Activated CD8-positive, alpha-beta memory T cell treated with anti-CD3 and anti-CD28 coated beads for 4 hours (primary cell): ENCODE measurements at places on chromosomes 4 and X.

DNA sequence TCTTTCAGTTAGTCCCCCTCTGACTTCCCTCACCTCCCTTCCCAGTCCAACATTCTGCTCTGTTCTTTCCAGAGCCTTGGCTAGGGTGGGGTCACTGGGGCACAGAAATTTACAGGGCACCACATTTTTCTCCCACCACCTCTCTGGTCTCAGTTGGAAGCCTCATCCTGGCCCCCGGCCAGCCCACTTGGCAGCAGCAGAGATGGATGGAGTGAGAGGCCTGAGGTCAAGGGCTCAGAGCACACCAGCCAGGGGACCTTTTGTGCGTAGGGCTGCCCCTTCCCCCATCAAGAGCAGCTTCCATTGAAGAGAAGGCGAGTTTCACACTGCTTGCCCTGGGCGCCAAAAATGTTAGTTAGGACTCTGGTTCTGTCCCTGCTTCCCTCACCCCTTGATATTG, 230.9 kb downstream of the SOX3 start:
- no peak for DNase-seq

DNA sequence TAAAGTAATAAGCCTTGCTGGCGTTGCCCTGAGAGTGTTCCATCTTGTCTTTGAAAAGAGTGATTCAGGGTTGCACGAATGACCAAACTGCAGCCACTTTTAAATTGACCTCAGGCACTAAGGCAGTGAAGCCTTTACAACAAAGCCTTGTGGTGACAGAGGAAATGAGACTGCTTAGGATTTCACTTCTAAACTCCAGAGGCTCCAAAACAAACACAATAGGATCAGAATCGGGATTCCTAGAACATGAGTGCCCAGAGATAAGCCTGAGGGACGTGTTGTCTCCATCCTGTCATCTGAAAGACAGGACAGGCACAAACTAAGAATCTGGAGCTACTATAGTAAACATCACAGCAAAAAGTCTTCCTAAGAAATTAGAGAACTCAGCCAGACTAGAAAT, 405.2 kb downstream of the PPARGC1A start:
- DNase-seq, result no peak

DNA sequence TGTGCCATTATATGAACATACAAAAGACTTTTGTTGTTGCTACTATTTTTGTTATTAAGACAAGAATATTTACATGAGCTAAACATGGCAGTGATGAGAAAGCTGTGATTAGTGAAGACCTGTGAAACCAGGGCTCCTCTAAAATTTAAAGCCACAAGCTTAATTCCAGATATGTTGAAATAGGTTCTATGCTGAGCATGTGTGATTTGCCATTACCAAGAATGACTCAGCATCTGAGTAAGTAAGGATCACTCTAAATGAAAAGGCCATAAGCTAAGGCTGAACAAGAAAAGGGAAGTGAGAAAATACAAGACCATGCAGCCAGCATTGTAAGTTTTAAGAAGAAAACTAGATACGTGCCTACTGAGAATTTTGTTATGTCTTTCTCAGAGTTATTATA, 75.9 kb upstream of the CAMK2D start:
- no peak for DNase-seq

DNA sequence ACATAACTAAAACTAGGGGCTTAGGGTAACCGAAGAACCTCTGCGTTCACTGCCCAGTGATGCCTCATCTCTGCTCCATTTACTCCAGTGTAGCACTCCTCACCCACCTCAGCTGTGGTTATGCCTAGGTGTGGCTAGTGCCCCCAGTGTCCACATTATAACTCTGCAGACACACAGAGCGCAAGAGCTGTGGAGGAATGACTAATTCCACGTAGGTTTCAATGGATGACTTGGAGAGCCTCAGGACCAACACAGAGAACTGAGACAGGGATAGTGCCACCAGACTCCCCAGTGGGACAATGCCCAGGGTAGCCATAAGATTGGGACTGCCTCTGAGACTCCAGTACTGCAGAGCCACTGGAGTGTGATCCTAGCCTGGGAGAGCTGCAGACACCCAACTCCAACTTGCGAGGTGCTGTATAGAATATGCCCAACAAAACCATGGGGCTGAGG, 542.4 kb upstream of the DIPK2B start:
- no peak for DNase-seq

GRCh38 chr4:1996866-1997611, 11.7 kb downstream of the NELFA start:
- no peak for DNase-seq

DNA sequence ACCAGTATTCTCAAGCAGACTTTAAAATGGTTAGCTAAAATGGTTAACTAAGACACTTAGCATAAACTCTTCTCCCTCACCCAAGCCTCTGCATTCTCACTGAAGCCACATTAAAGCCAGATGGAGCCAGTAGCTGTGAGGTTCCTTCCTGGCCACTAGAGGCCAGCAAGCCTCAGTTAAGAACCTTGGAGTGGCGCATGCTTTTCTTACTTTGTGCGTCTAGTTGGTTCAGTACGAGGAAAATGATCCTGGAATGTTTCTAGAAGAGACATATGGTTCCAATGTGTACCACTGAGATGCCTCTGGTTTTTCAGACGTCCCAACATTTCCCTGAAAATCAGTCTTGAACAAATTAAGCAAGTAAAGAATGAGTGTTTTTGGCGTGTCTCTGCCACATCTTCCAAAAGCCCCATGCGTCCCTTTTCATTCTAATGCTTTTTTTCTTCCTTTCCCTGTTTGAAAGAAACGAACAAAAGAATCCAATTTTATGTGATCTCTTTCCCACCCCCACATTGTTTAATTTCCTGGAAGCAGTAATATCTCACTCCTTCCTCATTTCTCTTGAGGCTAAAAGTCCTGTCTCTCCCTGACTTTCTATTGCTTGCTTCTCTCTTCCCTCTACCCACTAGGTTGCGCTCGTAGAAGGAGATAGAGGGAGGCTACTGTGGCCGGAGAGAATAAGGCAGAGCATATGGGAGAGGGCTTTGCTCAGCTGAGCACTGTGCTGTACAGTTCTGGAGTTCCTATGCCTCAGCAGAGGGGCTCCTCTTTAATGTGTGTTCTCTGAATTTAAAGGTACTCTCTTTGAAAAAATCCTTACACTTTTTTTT, 82.9 kb upstream of the TAB3 start:
- no peak for DNase-seq

DNA sequence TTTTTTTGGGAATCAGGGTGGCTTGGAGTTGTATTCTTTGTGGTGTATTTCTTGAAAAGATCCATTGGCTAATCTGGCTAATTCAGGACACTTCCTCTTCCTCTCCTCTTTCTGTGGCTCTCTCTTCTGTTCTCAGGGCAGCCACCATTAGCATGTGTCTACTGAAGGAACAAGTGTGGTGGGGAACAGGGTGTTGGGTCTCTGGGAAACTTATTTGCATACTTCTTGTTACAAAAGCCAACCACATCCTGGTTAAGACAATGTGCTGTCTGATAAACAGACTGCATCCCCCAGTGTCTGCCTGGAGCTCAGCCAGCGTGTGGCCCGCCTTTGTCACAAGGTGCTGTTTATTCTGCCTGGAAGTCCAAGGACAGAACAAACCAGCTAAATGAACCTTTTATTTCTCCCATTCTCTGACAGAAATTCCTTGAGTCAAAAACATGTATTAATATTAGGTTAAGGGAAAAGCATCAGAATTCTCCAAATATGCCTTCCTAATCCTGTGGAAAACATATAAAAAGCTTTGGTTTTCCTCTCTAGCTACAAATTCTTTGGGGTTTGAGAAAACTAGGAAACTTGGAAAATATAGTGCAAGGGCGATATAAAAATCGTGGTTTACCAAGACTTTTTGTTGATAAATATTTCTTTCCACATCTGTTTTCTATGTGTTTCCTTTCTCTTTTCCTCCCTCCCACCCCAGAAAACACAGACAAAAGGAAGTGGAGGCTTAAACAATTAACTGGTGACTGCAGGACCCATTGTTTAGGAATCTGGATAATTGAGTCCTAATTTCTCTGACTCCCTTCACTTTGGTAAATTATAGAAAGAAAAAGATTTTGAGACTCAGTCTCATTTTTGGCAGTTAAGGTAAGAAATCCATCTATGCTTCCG, 203.6 kb downstream of the SPRY1 start:
- DNase-seq, result peak; percentile 18

DNA sequence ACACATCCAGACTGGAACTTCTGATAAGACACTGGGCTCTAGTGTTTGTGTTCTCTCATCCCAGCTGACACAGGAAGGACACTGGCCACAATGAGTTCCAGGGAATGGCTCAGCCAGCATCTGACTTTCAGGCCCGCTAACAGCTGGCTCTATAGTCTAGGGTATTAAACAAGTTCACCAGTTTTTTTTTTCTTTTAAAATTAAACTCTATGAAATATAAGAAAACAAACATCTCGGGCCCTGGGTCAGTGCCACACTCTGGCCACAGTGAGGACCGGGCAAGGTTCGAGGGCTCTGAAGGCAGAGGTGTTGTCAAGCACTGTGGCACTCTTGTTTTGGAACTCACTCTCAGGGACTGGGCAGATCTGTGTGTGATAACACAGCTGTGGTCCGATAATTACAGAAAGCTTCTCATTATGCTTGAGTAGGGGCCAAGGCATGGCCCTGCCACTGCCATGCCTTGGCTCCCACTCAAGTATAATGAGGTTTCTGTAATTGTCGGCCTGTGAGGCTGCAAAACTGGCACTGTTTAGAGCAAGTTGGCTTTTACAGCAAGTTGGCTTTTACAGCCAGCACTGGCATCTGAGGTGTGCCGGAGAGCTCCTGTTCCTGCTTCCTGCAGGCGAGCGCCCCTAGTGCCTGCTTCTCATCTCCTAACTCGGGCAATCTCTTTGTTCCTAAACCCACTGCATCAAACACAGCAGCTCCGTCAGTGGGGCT, 62.8 kb downstream of the PPP1R2C start:
- DNase-seq, result no peak

DNA sequence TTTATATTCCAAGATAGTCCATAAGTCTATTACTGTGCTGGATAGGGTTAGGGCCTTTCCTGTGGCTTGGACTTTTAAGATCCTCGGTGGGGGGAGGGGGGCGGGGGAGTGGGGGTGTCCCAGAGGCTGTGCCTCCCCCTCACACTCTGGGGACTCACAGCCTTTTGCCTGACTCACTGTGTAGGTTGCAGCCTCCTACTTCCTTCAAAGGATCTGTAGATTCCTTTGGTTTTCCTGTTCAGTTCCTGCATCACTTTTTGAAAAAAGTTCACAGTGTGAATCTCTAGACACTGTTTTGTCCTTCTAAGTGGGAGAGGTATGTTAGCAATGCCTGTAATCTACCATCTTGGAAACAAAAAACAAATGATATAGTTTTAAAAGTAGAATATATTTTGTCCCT, 999.9 kb downstream of the GLUD2 start:
- no peak for DNase-seq
